Vagina (tissue), 2 donors: ENCODE measurements at places on chromosomes 7 and 10.

DNA sequence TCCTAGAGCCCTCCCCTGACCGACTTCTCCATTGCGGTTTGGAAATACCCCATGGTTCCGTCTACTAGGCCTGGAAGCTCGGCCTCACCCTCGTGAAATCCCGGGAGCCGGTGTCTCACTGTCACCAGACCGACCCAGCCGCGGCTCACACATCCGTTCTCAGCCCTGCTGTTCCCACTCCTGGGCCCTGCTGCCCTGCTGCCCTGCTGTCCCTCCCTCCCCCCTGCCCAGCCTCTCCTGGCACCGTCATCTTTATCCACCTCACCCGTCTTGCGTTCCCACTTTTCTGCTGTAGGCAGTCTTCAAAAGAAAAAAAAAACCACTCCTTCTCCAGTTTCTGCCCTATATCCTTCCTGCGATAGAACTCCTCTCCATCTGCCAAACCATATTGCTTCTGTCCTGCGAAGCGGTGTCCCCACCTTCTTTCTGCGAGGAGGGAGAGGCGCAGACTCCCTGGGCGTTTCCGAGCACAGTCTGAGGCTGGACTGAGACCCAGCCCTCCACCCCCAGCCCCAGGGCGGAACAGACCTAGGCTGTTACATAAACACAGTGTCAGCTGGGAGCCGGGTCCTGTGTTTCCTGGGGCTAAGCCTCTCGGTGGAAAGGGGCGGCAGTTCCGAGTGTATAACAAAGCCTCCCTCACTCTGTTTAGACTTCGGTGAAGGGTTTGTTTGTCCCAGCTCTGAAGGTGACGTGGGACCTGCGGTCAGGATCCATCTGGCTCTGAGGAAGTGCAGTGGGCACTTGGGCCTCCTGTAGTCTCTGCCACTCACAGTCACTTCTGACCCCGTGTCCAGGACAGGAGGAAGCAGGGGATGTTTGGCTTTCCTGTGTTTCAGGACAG is 2.8 kb downstream of the AGAP3 start:
- DNase-seq: no peak

DNA sequence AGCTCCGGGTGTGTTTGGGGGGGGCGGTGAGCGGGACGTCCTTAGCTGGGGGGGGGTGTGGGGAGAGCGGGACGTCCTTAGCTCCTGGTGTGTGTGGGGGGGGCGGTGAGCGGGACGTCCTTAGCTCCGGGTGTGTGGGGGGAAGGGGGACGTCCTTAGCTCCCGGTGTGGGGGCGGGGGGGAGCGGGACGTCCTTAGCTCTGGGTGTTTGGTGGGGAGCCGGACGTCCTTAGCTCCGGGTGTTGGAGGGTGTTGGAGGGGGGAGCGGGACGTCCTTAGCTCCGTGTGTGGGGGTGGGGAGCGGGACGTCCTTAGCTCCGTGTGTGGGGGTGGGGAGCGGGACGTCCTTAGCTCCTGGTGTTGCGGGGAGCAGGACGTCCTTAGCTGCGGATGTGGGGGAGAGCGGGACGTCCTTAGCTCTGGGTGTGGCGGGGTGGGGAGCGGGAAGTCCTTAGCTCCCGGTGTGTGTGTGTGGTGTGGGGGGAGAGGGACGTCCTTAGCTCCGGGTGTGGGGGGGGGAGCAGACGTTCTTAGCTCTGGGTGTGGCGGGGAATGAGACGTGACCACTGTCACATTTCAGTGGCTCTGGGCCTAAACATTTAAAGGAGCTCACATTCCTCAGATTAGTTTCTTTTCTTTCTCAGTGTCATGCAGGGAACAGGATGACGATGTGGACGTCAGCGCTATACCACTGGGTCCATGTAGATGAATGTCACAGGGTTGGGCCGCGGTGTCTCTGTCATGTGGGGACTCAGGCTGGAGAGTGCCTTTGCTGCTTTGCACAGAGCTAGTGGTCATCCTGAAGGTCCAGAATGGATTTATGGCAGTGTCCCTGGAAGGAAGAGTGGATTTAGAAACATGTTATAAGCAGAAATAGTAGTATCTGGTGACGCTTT is 7.5 kb downstream of the DYNC2I1 start:
- no peak for DNase-seq

GRCh38 chr10:11743461-11744338 is 1.5 kb downstream of the ECHDC3 start:
- no peak for DNase-seq

- DNase-seq: no peak
Measured at GRCh38 chr7:97015279-97015678, 9.4 kb downstream of the DLX5 start.

DNA sequence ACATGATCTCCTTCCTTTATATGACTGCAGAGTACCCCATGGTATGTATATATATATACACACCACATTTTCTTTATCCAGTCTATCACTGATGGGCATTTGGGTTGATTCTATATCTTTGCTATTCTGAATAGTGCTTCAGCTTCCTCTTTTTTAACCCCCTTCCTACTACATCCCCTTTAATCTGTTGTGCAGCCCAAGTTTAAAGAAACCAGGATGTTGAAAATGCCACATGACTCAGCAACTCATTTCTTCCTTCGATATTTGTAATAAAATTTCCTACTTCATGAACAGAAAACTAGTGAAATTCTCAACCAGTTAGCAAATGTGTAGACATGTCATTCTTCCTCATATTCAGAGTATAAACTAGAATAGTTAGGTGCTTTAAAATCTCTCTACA is 1245.7 kb upstream of the SORCS1 start:
- DNase-seq: no peak

DNA sequence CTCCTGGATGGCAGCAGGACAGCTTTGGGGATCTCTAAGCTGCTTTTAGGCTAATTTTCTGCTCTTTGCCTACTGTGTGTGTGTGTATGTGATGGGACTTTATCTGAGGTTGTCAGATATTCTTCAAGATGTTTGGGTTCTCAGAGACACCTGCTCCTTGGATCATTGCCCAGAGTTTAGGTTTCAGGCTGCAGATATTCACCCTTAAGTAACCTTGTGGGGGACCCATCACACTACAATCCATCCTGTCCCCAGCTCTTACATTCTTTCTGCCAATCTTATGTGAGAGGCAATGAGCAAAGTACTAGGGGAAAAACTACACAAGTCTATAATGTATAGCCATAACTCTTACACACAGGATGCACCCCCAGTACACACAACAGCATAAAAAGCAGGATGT is 263.0 kb upstream of the ZWINT start:
- DNase-seq: no peak

DNA sequence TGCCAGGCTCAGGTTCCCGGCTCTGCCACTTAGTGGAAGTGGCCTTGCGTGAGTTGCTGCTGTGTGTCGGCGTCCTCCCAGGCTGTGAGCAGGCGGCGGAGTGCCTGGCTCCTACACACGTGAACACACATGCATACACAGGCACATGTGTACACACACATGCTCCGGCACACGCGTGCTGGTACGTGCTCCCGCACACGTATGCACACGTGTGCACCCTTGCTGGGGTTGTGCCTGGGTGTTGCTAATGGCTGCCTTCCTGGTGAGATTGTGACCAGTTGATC is 107.6 kb downstream of the INPP5A start:
- DNase-seq: no peak

DNA sequence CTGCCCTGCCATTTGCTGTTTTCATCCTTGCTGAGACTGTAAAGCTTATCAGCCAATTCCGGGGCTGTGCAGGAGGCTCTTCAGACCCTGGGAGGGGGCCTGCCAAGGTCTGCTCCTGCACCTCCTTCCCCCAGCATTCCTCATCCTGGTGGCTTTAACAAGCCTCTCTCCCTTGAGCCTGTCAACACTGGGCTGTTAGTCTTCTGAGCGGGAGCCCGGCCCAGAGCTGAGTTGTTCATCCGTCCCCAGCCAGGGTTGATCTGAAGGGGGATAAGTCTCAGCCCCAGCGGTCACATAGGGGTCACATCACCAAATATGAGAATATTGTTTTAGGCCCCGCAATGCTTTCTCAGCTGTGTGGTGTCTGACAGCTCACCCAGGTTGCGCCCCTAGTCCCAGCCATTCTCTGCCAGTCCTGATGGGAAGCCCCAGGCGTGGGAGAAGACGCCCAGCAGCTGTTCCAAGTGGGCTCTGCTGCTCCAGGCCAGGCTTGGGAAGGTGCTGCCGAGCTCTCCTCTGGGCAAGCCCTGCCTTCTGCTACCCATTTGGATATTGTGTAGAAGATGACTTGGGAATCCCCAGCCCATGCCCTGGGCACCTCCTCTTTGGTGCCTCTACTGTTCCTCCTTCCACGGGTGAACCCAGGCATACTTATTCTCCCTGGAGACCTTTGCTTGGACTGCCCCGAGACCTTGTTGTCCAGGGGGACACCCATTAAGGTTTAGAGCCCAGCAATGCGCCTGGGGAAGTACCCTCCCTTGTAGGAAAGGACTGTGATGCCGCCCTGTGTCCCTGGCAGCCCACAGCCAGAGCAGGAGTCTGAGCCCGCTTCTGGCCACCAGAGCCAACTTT is 23.5 kb upstream of the TRIM8 start:
- DNase-seq: no peak

- DNase-seq: no peak
Measured at GRCh38 chr7:50446542-50446960, 3.6 kb downstream of the FIGNL1 start.

DNA sequence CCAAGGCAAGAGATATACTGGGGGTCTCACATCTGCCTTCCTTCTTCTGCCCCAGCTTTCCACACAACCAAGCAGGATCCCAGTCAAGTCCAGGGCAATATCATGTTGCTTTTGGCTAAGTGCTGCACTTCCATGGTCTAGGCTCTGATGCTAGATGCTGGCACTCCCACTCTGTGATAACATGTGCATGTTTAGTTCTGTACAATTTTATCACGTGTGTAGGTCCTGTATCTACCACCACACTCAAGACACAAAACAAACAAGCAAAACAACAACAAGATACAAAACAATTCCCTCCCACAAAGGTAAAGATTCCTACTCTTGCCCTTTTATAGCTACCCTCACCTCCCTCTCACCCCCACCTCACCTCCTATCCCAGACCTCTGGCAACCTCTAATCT is 105.6 kb upstream of the HABP2 start:
- DNase-seq: peak; percentile 47

DNA sequence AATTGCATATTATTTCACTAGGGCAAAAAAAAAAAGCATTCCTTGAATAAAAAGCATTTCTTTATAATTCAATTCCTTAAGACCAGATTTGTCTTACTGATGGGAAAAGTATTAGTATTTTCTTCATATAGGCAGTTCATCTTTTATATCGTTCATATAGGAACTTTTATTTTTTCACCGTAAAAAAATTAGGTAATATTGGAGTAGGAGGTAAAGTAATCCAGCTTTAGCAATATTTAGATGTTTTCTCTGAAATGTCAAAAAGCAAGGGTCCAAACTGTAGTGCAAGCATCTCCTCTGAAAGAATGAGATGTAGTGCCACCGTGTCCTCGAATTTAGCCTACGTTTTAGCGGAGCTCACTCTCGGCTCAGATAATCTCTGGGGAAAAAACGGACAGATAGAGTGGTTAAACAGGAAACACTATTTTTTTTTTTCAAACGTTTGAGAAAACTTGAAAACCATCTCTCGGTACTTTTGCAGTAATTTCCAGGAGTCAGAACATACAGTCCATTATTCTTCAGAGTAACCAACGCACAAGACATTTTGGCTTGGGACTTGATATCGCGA is 5.5 kb upstream of the SPAG6 start:
- no peak for DNase-seq

GRCh38 chr10:72068901-72069446 is 19.4 kb downstream of the SPOCK2 start:
- no peak for DNase-seq

DNA sequence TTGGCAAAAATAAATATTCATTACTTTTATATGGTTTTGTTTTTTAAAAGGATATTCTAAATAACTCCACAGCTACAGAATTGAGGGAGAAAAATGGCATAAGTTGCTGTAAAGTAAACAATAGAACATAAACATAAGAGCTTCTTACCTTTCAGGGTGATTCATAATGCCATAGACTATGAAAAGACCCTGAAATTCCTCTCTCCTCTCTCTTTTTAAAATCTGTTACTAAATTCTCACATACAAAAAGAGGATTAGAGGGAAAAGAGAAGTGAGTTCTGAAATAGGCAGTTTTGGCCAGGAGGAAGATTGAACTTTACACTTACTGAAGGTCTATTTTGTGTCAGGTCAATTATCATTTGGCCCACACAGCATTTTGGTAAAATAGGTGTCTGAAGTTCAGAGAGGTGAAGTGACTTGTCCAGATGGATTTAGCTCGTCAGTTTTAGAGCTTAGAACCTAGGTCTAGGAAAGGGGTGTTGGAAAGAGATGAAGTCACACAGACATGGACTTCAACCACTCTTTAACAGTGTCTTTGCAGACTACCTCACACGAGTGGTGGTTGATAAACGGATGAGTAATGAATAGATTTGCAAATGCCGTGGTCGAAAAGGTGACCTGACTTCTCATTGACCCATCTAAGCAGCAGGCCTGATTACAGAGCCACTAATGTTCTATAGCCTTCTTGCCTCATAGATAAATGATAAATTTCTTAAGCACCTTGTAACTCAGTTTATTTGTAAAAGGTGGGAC is 190.6 kb upstream of the CCDC6 start:
- DNase-seq: no peak

DNA sequence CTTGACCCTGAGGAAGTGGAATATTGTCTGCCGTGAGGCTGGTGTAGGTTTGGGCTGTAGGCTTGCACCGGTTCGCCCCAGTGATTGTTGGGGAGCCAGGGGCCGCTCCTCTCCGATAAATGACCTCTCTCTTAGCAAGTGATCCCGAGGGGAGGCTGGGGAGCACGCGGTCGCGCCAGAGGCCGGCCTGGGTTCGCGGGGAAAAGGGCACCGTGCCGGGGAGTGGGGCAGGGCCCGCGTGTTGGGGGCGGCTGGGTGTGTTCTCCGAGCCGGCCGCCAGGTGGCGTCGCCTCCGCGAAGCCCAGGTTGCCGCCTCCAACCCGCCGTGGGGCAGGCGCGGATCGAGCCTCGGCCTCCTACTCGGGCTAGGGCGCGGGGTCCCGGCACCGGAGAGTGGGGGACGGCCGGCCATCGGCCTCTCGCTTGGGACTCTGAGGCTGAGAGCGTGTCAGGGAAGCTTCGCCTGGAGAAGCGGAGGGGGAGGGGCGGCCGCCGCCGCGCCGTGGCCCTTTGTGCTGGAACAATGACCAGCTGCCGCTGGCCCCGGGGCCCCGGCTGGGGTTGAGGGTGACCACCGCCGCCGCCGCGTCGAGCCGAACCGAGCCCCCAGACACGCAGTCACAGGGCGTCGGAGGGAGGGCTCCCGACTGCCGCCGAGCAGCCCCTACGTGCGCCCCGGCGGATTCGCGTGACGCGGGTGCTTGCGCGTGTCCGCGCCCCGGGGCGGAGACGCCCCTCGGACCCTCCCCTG is 442 bp upstream of the LZTS2 start:
- DNase-seq: no peak

DNA sequence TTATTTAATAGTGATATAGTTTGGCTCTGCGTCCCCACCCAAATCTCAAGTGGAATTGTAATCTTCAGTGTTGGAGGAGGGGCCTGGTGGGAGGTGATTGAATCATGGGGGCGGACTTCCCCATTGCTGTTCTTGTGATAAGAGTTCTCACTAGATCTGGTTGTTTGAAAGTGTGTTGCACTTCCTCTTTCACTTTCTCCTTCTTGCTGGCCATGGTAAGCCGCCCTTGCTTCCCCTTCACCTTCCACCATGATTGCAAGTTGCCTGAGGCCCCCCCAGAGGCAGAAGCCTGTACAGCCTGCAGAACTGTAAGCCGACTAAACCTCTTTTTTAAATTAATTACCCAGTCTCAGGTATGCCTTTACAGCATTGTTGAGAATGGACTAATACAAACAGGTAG is 101.4 kb downstream of the MTPAP start:
- DNase-seq: no peak
